ENCODE measurements at places on chromosomes 12 and 14.

GRCh38 chr12:24798335-24798734 lies 150.6 kb downstream of the BCAT1 start:
- no peak for DNase-seq

GRCh38 chr12:53622724-53623123 lies 3.5 kb downstream of the ATF7 start:
- no peak for DNase-seq

- no peak for DNase-seq
Observed at GRCh38 chr12:52776913-52777395, at the start of gene KRT76. TSS of gene KRT76 (minus strand) at chr12:52777345. CDS start at chr12:52777291, 54 bp downstream.

DNA sequence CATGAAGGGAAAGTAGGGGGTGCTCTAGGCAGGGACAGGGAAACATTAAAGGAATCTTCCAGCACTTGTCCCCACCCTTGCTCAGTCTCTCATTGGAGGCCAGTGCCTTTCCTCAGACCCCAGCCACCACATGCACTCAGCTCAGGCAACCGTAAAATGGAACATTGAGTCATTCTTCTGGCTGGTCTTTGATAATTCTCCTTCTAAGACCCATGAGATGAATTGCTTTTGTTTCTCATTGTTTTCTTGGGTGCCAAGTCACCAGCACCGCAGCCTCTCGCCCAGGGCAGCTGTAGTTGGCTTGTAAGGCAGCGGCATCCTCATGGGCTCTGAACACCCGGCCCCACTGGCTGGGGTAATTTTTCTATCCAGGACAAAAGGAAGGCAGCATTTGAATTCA lies 108.2 kb downstream of the PHETA1 start:
- no peak for DNase-seq

- no peak for DNase-seq
Observed at GRCh38 chr14:102692334-102692733, 84.9 kb upstream of the TRAF3 start.

GRCh38 chr14:38839694-38840365 lies 263.2 kb downstream of the SEC23A start:
- no peak for DNase-seq

DNA sequence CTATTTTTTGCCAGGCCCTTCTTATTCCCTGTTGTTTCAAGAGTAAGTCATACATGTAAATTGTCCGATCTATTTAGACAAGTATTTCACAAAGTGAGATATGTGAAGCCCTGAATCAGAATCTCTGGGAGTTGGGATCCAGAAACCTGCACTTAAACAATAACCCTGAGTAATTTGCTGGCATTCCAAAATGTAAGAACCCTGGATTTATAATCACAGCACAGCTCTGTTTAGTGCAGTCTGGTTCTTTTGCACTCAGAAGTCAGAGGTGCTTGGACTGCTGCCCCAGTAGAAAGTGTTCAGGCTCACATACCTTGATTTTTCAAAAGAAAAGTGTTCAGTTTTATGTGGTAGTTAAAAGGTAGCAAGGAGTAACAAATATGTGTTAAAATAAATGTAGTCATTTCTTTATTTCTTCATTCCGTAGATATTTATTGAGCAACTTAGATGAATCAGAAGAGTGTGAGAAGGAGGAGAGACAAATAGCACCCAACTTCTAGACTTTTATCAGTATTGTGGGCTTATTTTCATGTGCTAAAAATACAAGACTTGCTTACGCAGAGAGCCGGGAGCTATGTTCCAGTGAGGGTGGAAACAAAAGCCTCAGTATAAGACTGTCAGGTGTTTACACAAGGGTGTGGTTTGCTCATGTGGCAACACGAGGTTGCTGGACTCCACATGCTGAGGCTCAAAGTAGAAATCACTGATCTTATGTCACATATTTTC lies 70.1 kb downstream of the SYNE2 start:
- no peak for DNase-seq

GRCh38 chr12:2417481-2418160 lies 364.8 kb downstream of the CACNA1C start:
- DNase-seq = no peak

DNA sequence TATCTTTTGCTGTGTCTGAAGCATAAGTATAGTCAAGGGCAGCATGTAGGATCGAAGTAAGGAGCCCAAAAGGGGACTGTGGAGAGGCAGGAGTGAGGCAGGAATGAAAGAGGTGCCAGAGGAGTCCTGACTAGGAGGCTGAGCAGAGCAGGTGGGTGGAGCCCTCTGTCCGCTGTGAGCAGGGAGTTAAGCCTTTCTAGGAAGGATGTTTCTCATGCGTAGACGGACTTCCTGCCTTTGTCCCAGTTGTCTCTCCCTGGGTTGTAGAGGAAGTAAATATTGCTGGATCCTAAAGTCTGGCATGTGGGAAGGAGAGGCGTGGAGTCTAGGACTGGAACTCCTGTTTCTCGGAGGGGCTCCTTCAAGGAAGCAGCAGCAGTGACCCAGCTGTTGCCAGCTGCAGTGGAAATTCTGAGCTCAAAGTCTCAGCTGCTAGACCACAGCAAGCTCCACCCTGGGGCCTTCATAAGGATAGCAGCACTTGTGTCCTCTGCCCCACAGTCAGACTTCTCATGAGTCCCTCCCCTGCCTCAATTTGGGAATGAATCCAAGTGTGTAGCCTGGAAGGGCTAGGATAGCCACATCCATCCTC lies 44.0 kb downstream of the RBMS2 start:
- DNase-seq = peak; percentile 21

DNA sequence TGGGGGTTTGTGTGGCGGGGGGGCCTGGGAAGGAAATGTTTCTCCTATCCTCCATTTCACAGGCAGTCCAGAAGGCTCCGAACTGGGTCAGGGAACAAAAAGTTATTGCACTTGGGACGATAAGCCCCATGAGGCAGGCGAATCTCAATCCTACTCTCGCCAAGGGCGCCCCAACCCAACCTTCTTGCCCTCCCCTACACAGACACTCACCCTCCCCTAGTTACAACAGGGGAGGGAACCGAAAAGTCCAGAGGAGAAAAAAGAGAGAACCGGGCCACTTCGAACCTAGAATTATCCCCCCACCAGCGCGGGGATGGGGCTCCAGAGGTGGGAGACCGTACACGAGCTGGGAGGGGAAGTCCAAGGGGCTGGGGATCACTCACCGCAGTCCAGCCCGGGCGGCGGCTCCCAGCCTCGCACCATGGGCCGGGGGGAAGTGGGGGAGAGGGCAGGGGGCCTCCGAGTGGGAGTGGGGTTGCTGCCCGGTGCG lies 357 bp downstream of the HOMEZ start:
- DNase-seq = no peak

DNA sequence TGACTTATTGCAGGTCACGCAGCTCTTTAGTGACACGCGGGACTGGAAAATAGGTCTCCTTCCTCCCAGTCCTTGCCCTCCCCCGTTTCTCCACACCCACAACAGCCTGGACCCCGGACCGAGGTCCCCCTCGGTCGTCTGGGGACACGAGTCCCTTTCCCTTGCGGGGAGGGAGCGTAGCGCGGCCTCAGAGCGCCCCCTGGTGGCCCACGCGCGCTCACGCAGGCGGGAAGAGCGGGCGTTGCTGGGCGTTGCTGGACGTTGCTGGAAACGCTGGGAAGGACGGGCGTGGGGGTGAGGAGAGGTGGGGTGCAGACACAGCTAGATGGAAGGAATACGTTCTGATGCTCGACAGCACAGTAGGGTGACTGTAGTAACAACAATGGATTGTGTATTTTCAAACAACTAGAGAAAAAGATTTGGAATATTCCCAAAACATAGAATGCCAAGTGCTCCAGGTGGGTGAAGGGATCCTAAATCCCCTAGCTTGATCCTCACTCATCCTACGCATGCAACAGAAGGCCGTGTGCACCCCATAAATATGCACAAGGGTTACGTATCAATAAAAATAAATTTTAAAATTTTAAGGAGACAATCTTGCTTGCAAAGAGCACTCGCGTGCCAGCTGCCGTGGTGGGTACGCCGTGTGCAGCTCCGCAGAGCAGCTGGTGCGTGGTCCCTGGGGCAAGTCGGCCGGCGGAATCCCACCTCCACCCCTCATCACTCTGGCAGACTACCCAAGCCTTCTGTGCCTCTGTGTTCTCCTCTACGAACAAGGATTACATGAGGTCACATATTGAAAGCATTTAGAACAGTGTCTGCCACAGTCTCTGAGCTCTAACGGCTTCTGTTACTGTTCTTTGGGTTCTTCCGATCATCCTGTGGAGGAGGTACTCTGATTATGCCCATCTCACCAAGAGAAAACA lies 87.4 kb downstream of the B4GALNT3 start:
- peak; percentile 63 for DNase-seq

- DNase-seq = peak; percentile 27
Observed at GRCh38 chr12:52191841-52192791, at the start of gene KRT80. TSS of gene KRT80 (minus strand) at chr12:52192014. CDS start at chr12:52191902, 112 bp downstream.

DNA sequence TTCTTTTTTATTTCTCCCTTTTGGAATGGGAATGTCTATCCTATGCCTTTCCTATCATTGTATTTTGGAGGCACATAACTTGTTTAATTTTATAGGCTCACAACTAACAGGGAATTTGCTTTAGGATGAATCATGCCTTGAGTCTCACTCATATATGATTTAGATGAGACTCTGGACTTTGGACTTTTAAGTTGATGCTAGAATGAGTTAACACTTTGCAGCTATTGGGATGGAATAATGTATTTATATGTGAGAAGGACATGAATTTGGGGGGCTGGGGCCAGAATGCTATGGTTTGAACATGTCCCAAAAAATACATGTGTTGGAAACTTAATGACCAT lies 365.3 kb downstream of the ZFP36L1 start:
- DNase-seq = no peak

DNA sequence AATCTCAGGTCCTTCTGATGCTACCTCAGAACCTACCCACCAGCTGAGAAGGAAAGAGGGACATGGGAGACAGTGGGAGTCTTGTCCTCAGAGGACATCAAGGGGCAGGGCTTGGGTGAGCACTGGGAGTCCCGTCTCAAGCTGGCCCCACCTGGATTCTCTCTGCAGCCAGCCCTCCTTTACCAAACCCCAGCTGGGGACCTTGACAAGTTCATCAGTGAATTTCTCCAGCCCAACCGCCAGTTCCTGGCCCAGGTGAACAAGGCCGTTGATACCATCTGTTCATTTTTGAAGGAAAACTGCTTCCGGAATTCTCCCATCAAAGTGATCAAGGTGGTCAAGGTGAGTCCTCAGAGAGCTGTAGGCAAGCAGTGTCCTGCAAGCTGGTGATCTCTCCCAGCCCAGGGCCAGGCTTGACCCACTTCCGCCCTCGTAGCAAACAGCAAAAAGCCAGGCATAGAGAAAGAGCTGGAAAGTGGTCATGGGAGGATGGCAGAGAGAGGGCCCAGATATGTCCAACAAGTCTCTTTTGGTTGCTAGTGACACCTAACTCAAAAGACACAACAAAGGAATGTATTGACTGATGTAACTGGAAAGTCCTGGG lies 14.2 kb upstream of the OAS2 start:
- DNase-seq = no peak

DNA sequence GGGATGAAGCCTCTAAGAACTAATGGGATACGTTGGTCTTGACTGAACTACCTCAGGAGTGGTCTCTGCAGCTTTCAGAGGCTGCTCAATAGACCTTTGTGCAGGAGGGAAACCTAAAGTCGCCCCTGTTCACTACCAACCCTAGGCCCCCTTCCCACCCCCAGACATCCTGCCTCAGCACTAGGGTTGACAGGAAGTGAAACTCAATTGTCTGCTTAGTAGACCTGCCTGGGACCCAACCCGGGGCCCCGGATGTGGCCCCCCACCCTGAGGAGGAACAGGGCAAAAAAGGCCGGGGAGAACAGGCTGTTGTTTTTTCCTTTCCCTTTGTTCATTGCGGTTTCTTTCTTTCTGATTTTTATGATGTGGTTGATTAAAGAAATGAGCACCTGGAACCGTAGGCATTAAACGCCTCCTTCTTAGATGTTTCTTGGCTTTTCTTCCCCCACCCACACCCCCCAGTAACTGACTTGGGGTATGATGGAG lies 1.6 kb upstream of the DGKA start:
- peak; percentile 81 for DNase-seq

DNA sequence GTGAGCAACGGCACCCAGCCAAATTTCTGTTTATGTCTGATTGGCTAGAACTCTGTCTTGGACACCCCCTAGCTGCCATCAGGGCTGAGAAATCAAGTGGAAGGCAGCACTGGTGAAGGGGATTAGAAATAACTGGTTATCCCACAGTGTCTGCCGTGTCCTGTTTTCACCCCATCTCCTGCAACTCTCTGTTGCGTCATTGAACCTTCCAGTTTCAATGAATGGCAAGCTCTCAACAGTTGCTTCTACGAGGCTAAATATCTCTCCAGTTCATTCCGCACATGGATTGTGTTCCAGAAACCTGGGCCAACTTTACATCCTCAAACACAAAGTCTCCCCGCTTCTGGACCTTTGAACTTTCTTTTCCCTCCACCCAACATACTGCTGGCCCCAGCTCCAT lies 173.7 kb downstream of the RBM19 start:
- DNase-seq = no peak

- no peak for DNase-seq
Observed at GRCh38 chr12:91059211-91059610, 1.4 kb upstream of the KERA start.

- no peak for DNase-seq
Observed at GRCh38 chr12:49905718-49906314, 2.1 kb upstream of the FAIM2 start.

DNA sequence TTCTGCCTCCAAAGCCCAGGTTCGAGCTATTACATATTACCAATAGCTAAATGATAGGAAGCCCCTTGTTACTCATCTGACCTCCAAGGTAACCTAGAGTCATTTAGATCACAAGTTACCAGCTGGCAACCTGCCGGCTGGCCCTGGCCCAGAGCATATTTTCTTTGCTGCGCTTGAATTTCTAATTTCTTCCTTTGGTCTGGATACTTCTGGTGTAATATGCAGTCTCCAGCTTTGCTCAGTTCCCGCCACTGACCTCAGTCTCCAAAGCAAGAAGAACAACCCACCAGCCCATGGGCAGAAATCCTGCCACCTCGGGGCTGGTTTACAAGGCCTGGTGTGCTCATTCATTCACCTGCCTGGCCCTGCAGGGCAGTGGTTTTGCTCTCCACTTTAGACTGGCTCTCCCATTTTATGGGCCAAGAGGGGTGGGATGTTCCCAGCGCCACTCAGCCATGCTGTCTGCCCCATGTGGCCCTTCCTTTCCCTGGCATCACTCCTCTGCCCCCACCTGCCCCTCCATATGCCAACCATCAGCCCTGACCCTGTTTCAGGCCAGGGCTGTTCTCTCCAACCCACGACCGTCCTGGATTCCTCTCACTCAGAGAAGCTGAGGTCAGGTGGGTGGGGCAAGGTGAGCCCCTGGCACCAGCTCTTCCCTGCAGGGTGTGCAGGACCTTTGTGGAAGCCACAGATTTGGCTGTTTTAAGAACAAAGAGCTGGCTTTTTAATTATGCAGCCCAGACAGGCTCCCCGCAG lies 76.0 kb downstream of the PRIMA1 start:
- no peak for DNase-seq
